ENCODE measurements at places on chromosomes 2 and 18. TPM values are rescaled to one million over a fixed set of nuclear protein-coding genes. Genes with fewer than 3 reads are reported as not detected.
A peak's percentile ranks its signal among the peaks of the same experiment; 100 is the strongest.

Gene ABCG8
- total RNA-seq: not detected

Gene VAMP8
- total RNA-seq: 0.53 TPM

Gene RAX
- total RNA-seq: not detected

Gene CMPK2
- total RNA-seq: not detected

Gene CDH20
- total RNA-seq: not detected

Gene SERPINB13
- not detected for total RNA-seq

Gene CLEC4F
- total RNA-seq: not detected

Gene LYPD6B
- total RNA-seq: 23.6 TPM

Gene SPTBN1
- total RNA-seq: 129 TPM

Gene GCG
- not detected for total RNA-seq

Gene CABLES1
- total RNA-seq: 5.3 TPM

DNA sequence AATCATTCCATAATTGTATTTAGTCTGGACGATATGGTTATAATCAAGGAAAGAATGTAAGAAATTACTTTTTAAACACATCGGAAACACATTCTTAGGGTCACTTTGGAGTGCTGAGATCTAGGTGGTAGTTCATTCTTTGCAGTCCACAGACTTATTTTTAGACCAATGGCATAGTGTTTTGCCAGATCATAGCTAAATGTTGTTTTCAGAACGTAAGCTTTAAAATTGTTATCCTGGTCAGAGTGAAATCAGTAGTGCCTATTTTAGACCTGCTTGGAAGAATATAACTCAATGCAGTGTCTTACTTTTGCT, 4.3 kb downstream of the MYL12A start:
- peaks cover 7% of the 10 kb centered on the region for H3K27me3 ChIP-seq
- H3K4me1 ChIP-seq: peaks cover 76% of the 10 kb centered on the region
- peak overlapping the region; percentile 63 for H3K4me3 ChIP-seq
- H3K36me3 ChIP-seq: peaks cover 65% of the 10 kb centered on the region
- no peak for DNase-seq
- peak overlapping the region; percentile 61 for H3K27ac ChIP-seq

DNA sequence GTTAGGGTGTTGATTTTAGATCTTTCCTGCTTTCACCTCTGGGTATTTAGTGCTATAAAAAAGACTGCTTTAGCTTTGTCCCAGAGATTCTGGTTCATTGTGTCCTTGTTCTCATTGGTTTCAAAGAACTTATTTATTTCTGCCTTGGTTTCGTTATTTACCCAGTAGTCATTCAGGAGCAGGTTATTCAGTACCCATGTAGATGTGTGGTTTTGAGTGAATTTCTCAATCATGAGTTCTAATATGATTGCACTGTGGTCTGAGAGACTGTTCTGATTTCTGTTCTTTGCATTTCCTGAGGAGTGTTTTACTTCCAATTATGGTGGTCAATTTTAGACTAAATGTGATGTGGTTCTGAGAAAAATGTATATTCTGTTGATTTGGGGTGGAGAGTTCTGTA, 167.1 kb upstream of the KYNU start:
- H3K27me3 ChIP-seq: no peaks in the 10 kb centered on the region
- H3K27ac ChIP-seq: no peak overlapping the region
- no peaks in the 10 kb centered on the region for H3K36me3 ChIP-seq
- no peak for DNase-seq
- H3K4me3 ChIP-seq: no peak overlapping the region

- H3K4me3 ChIP-seq: no peak overlapping the region
- no peaks in the 10 kb centered on the region for H3K27me3 ChIP-seq
- DNase-seq: no peak
These were observed 570.0 kb upstream of the GCFC2 start for GRCh38 chr2:76280686-76281085.

- H3K4me1 ChIP-seq: peaks cover 10% of the 10 kb centered on the region
- no peak overlapping the region for H3K4me3 ChIP-seq
- peaks cover 55% of the 10 kb centered on the region for H3K36me3 ChIP-seq
- no peak overlapping the region for H3K27ac ChIP-seq
- DNase-seq: no peak
- H3K27me3 ChIP-seq: no peaks in the 10 kb centered on the region
These were observed 10.6 kb downstream of the HSBP1L1 start for GRCh38 chr18:79975043-79975442.

DNA sequence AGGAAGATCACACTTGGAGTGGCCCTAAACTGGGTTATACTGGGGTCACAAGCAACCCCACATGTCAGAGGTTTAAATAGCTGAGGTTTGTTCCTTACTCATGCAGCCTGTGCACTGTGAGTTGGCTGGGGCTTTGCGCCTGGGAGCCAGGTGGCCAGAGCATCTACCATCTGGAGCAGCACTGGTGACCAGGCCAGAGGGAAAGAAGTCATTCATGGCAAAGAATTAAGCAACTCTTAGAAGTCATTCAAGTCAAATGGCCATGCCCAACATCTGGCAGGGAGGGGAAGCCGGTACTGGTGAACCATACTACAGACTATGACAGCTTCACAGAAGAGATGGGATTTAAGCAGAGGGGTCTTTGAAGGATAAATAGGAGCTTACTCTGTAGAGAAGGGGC, 90.7 kb downstream of the POLR1A start:
- peaks cover 17% of the 10 kb centered on the region for H3K27me3 ChIP-seq
- DNase-seq: no peak
- H3K4me3 ChIP-seq: no peak overlapping the region
- H3K4me1 ChIP-seq: no peaks in the 10 kb centered on the region

DNA sequence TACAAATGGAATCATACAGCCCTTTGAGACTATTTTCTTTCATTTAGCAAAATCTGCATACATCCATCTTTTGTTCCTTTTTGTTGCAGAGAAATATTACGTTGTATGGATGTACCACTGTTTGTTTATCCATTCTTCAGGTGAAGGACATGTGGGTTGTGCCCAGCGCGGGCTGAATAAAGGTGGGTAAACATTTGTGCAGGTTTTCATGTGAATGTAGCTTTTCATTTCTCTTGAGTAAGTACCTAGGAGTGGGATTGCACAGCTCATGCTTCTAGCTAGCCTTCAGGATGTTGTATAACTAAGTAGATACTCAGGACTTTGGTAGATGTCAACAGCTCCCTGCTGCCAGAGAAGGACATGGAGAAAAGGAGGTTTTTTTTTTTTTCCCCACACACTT, 50.6 kb upstream of the SPRED2 start:
- no peak overlapping the region for H3K27ac ChIP-seq
- H3K36me3 ChIP-seq: peaks cover 9% of the 10 kb centered on the region
- H3K27me3 ChIP-seq: peaks cover 9% of the 10 kb centered on the region
- DNase-seq: no peak
- H3K4me1 ChIP-seq: no peaks in the 10 kb centered on the region
- H3K4me3 ChIP-seq: no peak overlapping the region

DNA sequence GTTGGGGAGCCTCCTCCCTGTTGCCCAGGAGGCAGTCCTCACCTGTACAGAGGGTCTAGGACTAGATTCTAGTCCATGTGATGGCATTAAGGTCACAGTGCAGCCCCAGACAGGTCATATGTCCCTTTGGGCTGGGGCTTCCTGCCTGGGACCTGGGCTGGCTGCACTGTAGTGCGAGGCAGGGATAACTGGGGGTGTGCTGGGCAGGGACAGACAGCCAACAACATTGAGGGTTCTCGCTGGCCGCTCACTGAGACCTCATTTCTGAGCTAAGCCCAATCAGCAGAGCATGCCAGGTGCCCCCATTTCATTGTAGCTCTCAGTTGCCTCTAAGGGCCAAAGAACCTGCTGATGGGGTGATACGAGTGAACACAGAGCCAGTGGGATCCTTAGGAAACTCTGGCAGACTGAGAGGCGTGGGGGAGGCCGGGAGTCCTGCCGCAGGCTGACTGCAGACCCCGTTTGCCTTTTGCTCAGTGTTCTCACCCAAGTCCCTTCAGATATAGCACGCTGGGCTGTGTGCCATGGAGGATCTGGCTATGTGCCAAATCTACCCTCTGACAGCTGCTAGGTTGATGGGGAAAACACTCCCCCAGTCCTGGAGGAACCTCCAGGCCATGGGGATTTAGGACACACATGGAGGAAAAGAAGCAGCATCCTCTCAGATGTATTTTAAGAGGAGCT, 51.9 kb downstream of the DYSF start:
- H3K27ac ChIP-seq: no peak overlapping the region
- H3K36me3 ChIP-seq: no peaks in the 10 kb centered on the region
- H3K27me3 ChIP-seq: peaks cover 7% of the 10 kb centered on the region

GRCh38 chr2:2756886-2757285, 425.8 kb upstream of the MYT1L start:
- no peak overlapping the region for H3K4me3 ChIP-seq
- H3K27me3 ChIP-seq: no peaks in the 10 kb centered on the region
- no peaks in the 10 kb centered on the region for H3K4me1 ChIP-seq

DNA sequence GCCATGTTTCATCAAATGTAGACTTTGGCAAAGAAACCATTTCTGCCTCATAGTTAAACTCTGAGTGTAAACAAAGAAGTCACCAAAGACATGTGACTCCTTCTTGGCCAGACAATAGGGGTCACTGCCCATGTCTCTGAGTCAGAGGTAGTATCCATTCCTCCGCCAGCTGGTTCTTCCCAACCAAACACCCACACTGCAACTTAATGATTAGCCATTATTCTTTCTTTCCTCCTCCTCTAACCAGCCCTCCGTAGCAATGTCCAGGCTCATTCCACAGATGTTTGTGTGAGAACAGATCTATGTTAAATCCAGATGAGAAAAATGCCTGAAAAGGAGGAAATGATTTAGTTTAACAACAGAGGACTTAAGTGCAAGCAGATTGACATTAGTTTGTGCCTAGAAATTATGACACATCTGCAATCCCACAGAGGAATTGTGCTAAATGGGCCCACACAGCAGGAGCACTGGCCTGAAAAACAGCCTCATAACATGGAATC, 127.9 kb upstream of the SH3BP4 start:
- peak; percentile 92 for DNase-seq
- no peak overlapping the region for H3K27ac ChIP-seq
- no peaks in the 10 kb centered on the region for H3K4me1 ChIP-seq
- H3K27me3 ChIP-seq: no peaks in the 10 kb centered on the region

DNA sequence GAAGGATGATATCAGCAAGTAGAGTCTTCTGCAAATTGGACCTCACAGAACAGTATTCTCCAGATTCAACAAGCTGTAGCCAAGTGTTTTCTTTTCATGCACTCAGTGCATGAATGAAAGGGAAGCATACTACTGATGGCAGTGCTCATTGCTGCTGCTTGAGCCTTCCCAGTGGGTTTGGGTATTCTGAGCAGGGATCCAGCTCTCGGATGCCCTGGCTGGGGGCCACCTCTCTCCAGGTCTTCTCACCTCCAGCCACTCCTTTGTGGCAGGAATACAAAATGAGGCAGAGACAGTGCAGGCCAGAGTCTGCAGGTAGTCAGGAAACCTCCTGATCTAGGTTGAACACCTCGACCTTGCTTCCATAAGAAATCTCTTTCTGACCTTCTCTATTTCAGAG, 390.4 kb upstream of the CELF4 start:
- no peak overlapping the region for H3K4me3 ChIP-seq
- H3K36me3 ChIP-seq: no peaks in the 10 kb centered on the region
- H3K4me1 ChIP-seq: no peaks in the 10 kb centered on the region
- peaks cover 1% of the 10 kb centered on the region for H3K27me3 ChIP-seq
- DNase-seq: no peak

- no peaks in the 10 kb centered on the region for H3K36me3 ChIP-seq
- peaks cover 34% of the 10 kb centered on the region for H3K4me1 ChIP-seq
- peak; percentile 40 for DNase-seq
- peak overlapping the region; percentile 86 for H3K4me3 ChIP-seq
These were observed 1.0 kb downstream of the AGAP1 start for GRCh38 chr2:235494716-235495372.

DNA sequence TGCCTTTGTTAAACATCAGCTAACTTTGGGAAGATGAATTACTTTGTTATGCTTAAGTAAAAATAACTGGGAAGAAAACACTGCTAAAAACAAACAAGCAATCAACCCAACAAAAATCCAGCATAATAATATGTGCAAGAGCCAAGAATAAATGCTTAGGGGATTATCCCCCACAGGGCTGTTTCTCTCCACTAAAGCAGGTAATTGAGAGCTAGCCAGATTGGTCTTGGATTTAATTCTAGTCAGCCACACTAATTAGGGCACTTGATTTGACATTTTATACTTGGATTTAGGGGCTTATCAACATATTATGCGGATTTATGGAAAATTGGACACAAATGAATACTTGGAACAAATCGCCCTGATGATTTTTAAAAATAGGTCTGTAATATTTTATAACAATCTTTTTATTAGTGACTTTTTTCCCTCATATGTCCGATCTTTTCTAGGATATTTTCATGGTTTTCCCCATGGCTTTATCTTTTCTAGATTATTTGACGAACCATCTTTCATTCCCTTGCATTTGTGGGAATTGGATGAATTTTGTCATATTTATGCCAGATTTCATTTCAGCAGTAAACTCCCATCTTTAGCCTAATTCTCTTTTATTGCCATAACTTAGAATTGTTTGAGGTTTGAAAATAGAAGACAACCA, 199.1 kb upstream of the NXPH2 start:
- H3K4me1 ChIP-seq: no peaks in the 10 kb centered on the region
- H3K27me3 ChIP-seq: no peaks in the 10 kb centered on the region
- H3K4me3 ChIP-seq: no peak overlapping the region
- H3K27ac ChIP-seq: no peak overlapping the region
- no peak for DNase-seq
- no peaks in the 10 kb centered on the region for H3K36me3 ChIP-seq

GRCh38 chr18:25798046-25798445, 292.4 kb downstream of the SS18 start:
- H3K27ac ChIP-seq: no peak overlapping the region
- no peaks in the 10 kb centered on the region for H3K36me3 ChIP-seq
- H3K27me3 ChIP-seq: peaks cover 10% of the 10 kb centered on the region
- no peaks in the 10 kb centered on the region for H3K4me1 ChIP-seq

DNA sequence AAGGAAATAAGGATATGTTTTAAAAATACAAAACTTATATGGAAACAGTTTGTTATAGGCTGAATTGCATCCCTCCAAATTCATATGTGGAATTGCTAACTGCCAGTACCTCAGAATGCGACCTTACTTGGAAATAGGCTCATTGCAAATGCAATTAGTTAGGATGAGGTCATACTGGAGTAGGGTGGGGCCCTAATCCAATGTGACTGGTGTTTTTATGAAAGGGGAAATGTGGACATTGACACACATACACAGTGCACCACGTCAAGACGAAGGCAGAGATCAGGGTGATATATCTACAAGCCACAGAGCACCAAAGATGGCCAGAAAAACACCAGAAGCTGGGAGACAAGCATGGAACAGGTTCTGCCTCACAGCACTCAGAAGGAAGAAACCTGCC, 494.2 kb downstream of the TSN start:
- no peak for DNase-seq
- H3K4me1 ChIP-seq: no peaks in the 10 kb centered on the region
- H3K36me3 ChIP-seq: no peaks in the 10 kb centered on the region
- no peak overlapping the region for H3K4me3 ChIP-seq

DNA sequence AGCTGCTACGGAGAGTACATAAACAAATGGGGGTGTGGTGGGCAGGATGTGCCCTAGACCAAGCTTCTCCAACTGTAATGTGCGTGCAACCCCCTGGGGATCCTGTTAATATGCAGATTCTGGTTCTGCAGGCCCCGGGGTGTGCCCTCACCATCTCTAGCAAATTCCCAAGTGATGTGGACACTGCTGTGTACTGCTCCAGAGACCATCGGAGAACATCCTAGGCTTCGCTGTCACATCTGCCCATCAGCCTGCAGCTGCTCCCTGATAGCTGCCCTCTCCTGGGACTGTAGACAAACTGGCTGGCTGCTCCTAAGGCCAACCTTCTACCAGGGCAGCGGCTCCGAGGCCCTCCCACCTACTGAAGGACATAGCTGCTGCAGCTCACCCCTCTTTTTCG, 3.2 kb downstream of the HS1BP3 start:
- H3K27me3 ChIP-seq: peaks cover 1% of the 10 kb centered on the region
- no peak for DNase-seq
- peaks cover 37% of the 10 kb centered on the region for H3K4me1 ChIP-seq
- H3K27ac ChIP-seq: no peak overlapping the region
- no peaks in the 10 kb centered on the region for H3K36me3 ChIP-seq
